ENCODE measurements at places on chromosomes 5 and 9.

- no peak for DNase-seq
These were observed 79.4 kb downstream of the SPTLC1 start for GRCh38 chr9:92035687-92036410.

DNA sequence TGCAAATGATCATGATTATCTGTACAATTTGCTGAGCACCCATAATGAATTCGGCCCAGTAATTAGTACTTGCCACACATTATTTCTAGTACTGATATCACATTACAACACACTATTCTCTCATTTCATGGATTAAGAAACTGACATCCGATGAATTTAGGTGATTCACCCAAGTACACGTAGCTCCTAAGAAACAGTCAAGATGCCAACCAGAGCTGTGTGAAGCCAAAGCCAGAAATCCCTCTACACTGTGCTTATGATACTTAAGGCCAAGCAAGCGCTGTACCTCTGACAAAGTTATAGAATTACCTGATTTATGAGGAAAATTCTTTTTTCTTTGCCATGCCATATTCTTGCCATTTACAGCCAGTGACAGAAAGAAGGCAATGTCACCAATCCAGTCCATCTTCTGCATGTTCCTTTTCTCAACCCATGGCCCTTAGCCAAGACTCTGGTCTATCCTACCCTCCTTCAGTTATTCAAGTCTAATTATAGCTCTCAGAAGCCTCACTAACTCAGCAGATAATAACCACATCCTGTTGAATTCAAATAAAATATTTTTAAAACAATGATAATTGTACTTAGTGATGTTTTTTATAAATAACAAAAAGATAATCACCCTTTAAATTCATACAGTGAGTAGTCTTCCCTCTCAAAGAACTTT, 74.3 kb upstream of the PTGER4 start:
- peak; percentile 42 for DNase-seq

DNA sequence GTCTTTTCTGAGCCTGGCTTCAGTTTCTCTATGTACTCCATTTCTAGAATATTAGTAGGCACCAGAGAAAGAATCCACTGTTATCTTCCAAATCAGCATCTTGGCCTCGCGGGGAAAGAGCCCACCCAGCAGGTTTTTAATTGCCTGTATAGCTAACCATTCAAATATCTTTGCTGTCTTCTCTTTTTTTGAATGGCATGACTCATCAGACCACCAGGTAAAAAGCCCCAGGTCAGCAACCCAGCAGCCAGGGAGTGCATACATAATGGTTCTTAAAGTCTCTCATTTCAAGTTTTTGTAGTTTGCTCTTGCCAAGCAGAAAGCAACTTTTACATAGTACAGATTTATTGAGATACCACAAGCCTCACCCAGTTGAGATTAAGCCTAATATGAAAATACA, 50.7 kb downstream of the TMEM167A start:
- DNase-seq = peak; percentile 78

GRCh38 chr5:113896789-113897188, 383.3 kb downstream of the YTHDC2 start:
- DNase-seq = no peak

GRCh38 chr9:124511426-124511840, 4.2 kb upstream of the NR5A1 start:
- no peak for DNase-seq

DNA sequence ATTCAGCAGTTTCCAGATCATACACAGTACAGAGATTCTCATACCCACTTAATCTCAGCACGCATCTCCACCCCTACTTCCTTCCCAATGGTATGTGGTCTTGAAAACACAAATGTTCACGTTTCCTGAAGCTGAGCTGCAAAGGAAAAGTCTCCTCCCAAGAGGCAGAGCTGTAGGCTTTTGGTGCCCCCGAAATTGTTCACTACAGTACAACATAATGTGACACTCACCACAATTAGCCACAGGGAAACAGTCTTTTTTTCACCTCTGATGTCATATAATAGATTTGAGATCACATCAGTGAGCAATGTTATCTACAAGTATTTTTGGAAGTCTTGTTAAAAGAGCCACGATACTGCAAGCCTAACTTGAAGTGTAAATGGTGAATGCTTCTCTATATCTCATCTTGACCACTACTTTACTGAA, 40.2 kb downstream of the NFIB start:
- peak; percentile 22 for DNase-seq

- no peak for DNase-seq
These were observed 23.3 kb upstream of the TRMT10B start for GRCh38 chr9:37730256-37730655.

- peak; percentile 25 for DNase-seq
These were observed 5.2 kb downstream of the IL13 start for GRCh38 chr5:132662925-132663770.

- DNase-seq = no peak
These were observed 4.0 kb upstream of the CSF2 start for GRCh38 chr5:132069561-132069960.

DNA sequence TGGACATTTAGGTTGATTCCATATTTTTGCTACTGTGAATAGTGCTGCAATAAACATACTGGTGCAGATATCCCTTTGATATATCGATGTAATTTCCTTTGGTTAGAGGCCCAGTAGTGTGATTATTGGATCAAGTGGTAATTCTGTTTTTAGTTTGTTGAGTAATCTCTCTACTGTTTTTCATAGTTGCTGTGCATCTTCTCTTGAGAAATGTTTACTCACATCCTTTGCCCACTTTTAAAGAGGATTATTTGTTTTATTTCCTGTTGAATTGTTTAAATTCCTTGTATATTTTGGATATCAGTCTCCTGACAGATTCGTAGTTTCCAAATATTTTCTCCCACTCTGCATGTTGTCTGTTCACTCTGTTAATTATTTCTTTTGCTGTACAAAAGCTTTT, 352.6 kb upstream of the TARS1 start:
- DNase-seq = no peak

GRCh38 chr9:136122425-136123383, 4.0 kb upstream of the TMEM250 start:
- DNase-seq = peak; percentile 63

DNA sequence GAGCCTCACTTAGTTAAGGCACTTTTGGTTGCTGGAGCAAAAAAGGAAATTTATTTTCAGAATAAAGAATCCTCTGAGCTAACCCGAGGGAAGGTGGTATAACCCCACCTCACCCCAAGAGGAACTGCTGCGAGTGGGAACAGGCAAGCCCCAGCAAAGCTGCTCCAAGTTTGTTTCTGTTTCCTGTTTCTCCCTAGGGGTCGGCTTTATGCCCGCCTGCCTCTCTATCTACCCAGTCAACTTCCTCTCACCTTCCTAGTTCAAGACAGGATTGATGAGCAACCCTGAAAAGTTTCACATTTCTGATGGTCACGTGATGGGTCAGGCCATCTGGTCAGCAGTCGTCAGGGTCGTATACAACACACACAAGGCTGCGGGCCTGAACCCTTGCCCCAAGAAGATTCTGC, 31.1 kb downstream of the TRIO start:
- DNase-seq = no peak

DNA sequence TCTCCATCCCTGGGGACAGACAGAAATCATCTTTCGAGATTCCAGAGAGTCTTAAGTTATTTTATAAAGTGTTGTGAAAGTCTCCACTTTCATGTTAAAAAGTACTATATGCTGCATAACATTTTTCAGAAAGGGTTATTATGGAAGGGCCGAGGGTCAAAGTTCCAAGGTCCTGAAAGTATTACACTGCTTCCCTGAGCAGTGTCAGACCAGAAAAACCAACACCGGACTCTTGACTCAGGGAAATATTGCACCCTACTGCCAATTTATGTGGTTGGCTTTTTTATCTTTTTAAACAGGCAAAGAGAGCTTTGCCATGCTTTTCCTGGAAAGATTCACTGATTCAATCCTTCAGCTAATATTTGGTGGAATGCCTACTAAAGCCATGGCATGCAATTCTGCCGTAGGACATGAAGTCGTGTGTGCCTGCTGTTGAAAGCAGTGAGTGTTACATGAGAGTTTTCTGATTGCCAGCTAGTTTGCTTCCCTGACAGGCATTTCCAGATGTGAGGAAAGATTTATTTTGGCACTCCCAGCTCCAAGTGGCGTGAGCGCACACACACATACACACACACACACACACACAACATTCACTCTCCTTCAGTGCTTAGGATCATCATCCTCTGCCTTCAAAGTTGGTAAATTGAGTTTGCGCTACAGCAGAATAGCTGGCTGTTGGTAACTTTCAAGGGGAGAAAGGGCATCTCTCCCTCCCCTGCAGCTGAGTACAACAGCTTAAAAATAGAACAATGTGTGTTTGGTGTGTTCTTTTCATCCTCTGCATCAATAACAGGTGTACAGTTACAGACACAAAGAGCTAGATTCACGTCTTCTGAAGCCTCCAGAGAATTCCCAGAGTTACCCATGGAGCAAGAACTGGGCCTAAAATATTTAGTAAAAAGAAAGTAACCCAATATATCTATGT, 45.6 kb downstream of the SLC1A3 start:
- no peak for DNase-seq

- DNase-seq = no peak
These were observed 1231.1 kb upstream of the ACO1 start for GRCh38 chr9:31153250-31153840.

DNA sequence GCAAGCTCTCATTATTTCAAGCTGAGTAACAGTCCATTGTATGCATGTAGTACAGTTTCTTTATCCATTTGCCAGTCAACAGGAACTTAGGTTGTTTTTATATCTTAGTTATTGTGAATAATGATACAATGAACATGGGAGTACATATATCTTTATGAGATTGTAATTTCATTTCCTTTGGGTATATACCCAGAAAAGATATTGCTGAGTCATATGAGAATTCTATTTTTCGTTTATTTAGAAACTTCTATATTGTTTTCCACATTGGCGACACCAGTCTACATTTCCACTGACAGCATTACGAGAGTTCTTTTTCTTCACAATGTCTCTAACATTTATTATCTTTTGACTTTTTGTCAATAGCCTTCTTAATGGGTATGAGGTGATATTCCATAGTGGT, 477.8 kb upstream of the PAPPA start:
- DNase-seq = no peak

DNA sequence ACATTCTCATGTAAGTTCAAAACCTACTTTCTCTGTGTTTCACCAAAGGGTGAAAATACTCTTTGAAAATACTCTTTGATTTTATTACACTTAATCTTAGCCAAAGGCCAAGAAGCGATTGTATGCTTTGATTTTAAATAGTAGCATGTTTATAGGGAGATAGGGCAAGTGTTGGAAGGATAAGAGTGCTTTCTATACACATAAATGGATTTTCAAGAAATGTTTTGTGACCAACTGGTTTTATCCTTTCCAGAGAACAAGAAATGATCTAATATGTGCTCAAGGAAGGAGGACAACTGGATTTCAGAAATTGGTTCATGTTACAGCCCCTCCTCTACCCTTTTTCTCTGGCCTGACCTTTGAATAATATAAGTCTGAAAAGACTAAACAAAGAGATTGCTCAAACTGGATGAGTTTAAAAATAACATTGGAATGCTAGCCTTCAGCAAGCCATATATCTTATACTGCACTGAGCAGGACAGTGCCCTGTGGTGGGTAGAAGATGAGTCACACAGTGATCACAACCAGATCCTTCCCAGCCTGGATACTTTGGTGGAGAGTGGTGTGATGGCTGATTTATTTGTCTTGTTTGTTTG, 13.1 kb downstream of the PALM2AKAP2 start:
- DNase-seq = peak; percentile 73

- peak; percentile 68 for DNase-seq
These were observed 433.8 kb upstream of the CDH9 start for GRCh38 chr5:27472000-27472763.

DNA sequence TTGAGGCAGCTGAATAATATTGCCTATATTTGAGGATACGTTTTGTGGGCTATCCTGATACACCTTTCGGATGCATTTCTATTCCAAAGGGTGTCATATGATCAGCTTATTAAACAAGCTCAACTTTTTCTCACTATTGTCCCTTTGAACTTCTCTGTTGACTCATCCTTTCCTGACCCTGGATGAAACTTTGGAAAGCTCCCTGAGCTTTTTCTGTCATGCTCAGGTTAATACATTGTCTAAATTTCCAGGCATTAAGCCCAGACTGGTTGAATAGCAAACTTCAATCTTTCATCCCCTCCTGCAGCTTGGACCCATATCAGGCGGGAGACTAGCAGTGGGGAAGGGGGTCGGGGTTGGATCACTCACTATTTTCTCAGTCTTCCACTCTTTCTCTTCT, 104.9 kb upstream of the PTPN3 start:
- no peak for DNase-seq

DNA sequence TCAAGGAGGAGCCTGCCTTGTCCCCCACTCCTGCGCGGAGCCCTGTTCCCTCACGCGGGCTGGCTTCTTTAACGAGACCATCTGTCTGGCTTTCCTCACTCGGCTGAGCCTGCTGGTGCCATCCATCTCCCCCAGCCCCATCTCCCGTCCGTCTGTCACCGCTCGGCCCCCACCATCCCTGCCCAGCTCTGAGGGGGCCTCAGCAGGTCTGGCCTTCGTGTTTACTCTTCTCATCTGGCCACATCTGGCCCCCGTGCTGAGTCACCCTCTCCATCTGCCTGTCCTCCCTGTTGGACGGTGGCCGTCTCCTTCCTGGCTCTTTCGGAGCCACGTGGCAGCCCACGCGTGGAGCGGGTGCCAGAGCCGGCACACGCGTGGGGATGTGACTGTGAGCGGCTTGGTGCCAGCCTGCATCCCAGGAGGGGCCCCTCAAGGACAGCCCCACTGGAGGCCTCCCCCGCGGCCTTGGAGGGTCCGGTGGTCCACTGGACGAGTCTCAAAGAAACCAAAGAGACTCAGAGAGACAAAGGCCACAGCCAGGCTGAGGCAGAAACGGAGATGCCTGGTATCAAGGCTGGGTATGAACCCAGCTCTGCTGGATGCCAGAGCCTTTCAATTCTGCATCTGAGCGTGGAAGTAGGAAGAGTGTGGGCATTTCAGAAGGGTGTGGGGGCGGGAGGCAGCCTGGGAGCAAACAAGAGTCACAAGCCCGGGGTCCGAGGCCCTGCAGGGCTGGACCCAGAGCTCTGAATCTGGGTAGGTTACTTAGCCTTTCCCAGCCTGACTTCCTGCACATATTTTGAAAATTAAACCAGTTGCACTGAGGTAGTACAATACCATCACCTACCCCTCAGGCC, 76.7 kb upstream of the UNC5A start:
- no peak for DNase-seq
